SW 1271 (cell line): ENCODE measurements at places on chromosomes 1 and 21.

GRCh38 chr1:67761730-67762129 is 71.5 kb downstream of the GNG12 start:
- no peak for DNase-seq

DNA sequence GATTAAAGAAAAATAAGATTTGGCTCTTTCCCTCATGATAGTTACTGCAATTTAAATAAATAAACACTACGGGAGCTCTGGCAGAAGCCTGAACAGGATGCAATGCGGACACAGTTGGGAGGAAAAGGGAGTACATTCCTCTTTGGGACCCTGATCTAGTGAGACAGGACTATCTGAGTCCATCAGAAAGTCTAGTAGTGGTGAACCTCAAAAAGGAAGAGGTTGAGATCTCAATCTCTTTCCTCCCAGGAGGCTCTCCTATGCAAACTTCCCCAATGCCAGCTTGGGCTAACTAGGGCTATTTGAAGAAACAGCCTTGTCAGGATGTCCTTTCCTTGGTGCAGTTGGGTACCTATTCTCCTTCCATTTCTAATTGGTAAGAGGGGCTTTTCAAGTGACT is 4.9 kb upstream of the ABCD3 start:
- no peak for DNase-seq

- no peak for DNase-seq
Measured at GRCh38 chr1:228725178-228725577, 10.1 kb upstream of the RHOU start.

- no peak for DNase-seq
Measured at GRCh38 chr1:50562106-50562505, 138.9 kb upstream of the DMRTA2 start.

GRCh38 chr1:16235944-16236510 is 956 bp downstream of the CPLANE2 start:
- peak; percentile 41 for DNase-seq

GRCh38 chr1:94105957-94106529 is 14.9 kb downstream of the ABCA4 start:
- no peak for DNase-seq

DNA sequence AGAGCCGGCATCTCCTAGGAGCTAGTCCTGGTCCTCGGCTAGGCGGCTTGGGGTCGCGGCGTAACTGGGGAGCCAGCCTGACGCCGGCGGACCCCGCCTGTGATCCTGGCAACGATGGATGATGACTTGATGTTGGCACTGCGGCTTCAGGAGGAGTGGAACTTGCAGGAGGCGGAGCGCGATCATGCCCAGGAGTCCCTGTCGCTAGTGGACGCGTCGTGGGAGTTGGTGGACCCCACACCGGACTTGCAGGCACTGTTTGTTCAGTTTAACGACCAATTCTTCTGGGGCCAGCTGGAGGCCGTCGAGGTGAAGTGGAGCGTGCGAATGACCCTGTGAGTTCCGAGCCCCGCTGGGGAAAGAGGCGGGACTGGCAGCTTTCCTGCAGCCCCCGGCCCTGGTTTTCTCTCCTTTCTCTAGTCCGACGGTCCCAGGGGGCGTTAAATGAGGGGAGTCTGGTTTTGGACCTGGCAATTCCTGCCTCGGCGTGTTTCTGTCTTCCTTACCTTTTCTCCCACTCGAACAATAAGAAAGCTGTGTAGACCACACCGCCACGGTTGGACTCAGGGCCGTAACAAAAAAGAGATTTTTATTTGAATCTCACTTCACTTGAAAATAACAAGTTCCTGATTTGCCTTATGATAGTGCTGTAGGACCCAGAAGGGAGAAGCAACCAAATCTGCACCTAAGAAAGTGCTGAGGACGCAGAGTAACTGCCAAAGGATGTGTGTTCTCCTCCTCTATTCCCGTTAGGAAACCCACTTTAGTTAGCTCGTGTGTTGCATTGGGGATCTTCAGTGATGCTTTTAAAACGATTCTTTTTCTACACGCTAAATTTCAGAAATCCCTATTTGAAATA is at the start of gene SPRTN:
Gene SPRTN (plus strand): TSS at position 24 of the 859 bp plus-strand sequence. CDS start 91 bp downstream, at position 115.
- DNase-seq = no peak

DNA sequence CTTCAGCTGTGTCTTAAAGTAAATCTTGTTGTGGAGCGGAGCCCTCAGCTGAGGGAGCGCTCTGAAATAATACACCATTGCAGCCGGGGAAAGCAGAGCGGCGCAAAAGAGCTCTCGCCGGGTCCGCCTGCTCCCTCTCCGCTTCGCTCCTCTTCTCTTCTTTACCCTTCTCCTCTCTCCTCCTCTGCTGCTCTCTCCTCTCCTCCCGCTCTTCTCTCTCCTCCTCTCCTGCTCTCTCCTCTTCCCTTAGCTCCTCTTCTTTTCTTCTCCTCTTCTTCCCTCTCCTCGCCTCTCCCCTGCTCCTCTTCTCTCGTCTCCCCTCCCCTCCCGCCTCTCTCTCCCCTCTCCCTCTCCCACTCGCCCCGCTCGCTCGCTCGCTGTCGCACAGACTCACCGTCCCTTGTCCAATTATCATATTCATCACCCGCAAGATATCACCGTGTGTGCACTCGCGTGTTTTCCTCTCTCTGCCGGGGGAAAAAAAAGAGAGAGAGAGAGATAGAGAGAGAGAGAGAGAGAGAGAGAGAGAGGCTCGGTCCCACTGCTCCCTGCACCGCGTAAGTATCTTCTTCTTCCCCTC is at the start of gene PROX1:
Gene PROX1 (plus strand): TSS at position 47 of the 580 bp plus-strand sequence. CDS start 8,563 bp downstream, outside the sequence.
- DNase-seq = peak; percentile 69

DNA sequence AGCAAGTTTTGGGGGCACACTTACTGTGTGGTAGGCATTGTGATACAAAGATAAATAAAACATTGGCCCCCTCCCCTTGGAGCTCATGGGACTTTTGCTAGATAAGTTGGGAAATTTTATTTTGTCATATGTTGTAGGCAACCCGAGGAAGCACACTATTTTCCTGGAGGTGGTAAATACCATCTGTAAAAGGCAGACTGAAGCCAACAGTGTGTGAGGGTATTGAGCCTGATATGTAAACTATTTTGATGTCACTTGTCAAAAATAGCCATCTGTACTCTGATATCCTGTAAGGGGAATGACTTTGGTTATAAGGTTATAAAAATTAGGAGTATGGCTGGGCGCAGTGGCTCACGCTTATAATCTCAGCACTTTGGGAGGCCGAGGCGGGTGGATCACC is 30.6 kb downstream of the VANGL2 start:
- DNase-seq = no peak

DNA sequence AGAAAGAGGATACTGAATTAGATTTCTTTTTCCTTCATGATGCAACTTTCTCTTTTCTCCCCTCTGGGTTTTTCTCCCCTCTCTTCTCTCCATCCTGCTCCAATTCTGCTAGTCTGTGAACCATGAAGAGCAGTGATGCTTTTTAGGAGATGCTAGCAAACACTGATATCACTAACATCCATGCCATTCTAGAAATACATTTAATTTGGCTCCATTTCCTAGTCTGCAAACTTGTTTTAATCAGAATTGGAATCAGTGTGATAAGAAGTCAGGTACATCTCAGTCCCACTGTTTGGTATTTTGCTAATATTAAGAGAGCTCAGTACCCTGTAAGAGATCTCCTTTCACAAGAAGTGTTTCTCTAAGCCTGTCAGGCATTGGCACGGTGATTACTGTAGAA is 437.1 kb downstream of the RWDD3 start:
- no peak for DNase-seq

DNA sequence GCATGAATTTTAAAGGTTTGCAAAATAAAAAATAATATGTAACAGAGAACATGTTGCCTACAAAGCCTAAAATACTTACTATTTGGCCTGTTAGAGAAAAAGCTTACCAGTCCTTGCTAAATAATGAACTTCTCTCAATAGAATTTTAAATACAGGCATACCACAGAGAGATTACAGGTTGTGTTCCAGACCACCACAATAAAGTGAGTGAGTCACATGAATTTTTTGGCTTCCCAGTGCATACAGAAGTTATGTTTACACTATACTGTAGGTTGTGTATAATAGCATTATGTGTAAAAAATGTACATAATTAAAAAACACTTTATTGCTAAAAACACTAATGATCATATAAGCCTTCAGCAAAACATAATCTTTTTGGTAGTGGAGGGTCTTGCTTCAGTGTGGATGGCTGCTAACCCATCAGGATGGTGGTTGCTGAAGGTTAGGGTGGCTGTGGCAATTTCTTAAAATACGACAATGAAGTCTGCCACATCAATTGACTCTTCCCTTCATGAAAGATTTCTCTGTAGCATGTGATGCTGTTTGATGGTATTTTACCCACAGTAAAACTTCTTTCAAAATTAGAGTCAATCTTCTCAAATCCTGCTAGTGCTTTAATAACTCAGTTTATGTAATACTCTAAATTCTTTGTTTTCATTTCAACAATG is 48.6 kb downstream of the SCYL3 start:
- no peak for DNase-seq

- peak; percentile 48 for DNase-seq
Measured at GRCh38 chr1:39213511-39214002, 9.1 kb downstream of the MACF1 start.

DNA sequence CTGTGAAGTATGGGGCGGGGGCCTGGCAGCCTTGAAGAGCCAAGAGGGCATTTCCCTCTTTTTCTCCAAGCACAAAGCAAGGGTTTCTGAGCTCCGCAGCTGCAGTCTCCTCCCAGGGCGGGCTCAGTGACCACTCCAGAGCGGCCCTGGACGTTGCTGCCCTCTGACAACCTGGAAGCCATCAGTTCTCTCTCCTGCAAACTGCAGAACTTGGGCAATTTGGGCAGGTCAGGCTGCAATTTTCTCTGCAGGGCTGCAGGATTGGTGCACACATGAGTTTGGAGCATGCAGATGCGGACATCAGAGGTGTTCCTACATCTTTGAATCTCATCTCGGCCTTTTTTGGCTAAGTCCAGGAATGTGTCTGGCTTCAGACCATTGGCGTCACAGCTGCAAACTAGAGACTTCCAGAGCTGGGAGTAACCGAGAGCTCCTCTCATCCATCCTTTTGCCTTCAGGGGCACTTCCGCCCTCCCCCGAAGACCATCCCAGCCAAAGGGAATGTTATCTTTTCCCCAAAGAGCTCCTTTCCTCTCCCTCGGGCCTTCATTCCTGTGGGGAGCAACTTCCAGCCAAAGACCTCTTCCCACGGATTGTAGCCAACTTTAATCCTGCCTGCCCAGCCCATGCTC is 139.6 kb upstream of the WNT4 start:
- DNase-seq = no peak

- no peak for DNase-seq
Measured at GRCh38 chr1:205528446-205528886, 24.0 kb downstream of the CDK18 start.

DNA sequence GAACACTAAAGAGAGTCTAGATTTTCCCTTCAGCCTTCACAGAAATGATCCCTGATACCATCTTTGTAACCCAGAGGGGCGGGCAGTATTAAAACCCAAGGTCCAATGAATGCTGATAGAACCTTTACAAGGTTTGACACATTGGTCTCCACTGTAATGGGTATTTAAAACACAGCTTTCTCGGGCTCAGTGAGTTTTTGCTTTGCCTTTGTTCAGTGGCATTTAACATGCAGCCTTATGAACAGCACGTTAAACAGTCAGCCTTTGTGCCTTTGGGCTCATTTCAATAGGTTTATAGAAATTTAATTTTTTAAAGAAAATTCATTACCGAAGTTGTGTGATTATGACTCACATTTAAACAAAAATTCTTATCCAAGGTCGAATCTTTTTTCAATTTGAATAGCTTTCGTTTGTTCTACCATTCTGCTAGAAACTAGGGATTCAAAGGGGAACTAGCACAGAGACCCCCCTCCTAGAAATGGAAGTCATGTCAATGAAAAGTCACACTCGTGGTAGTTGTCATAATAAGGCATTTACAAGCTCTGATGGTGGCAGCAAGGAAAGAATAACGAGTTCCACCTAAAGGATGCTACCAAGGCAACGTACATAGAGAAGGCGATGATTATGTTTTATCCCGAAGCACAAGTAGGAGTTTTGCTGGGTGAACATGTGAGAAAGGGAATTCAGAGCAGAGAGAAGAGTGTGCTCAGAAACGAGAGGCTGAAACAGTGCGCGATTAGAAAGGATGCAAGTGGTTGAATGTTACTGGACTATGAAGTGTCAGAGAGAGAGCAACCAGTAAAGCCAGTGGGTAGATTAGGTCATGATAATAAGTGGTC is 66.2 kb downstream of the SGIP1 start:
- no peak for DNase-seq

DNA sequence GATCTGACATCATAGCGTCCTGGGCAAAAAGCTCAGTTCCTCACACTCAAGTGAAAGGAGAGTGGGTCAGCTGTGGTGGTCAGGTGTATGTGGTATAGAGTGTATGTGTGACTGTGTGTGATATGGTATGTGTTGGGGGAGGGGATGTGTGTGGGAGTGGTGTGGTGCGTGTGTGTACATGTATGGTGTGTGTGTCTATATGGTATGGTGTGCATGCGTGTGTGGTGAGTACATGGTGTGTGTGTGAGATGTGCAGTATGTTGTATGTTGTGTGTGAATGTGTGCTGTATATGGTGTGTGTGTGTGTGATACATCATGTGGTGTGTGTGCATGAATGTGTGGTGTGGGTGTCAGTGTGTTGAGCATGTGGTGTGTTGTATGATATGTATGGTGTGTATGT is 20.9 kb downstream of the FAM3B start:
- no peak for DNase-seq

DNA sequence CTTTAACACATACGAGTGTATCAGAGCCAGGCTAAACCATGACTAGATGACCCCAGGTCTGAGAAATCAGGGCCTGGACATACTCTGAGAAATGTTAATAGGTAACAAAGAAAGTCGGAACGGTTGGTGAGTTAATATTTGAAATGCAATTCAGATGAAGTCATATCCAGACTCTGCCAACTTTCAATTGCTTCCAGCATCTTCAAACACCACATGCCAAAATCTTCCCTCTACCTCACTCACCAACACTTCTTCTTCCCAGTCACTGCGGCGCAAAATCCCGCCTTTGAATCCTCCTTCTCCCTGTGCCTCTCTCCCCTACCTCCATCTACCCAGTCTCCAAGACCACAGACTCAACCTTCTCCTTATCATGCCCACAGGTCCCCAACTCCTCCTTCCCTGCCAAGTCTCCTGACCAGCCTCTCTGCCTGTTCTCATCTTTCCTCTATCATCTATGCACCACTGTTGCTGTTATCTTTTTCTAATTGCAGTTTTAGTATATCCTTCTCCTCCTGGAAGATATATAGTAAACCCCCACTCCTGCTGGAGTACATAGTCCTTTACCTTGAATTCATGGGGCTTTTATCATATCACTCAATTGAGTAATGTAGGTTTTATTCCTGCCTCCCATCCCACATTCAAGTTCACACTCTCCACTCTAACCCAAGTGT is 41.3 kb downstream of the ZBTB18 start:
- no peak for DNase-seq

GRCh38 chr21:33124889-33125288 is 54.9 kb downstream of the OLIG1 start:
- DNase-seq = no peak

- no peak for DNase-seq
Measured at GRCh38 chr21:33047231-33047630, 21.5 kb downstream of the OLIG2 start.

GRCh38 chr21:31732597-31733550 is 956 bp upstream of the SCAF4 start:
- DNase-seq = no peak

GRCh38 chr1:226463925-226464586 is 56.2 kb upstream of the PARP1 start:
- no peak for DNase-seq
